ENCODE measurements at places on chromosomes 13 and 19. TPM values are rescaled to one million over a fixed set of nuclear protein-coding genes. Genes with fewer than 3 reads are reported as not detected.
A peak's percentile ranks its signal among the peaks of the same experiment; 100 is the strongest.

The PTGIR gene
- 217 TPM for total RNA-seq

The DPF1 gene
- 1.4 TPM for total RNA-seq

The CGB3 gene
- not detected for total RNA-seq

The ZNF552 gene
- total RNA-seq: 10.7 TPM

The OR10H1 gene
- total RNA-seq: not detected

The ZMYM2 gene
- total RNA-seq: 65.1 TPM

The SHANK1 gene
- not detected for total RNA-seq

- DNase-seq: no peak
Observed at GRCh38 chr13:23799945-23800344, 89.3 kb downstream of the MIPEP start.

GRCh38 chr13:80199585-80200292, 141.2 kb downstream of the SPRY2 start:
- DNase-seq: no peak

- no peak for DNase-seq
Observed at GRCh38 chr13:109485136-109485794, 301.1 kb downstream of the IRS2 start.

DNA sequence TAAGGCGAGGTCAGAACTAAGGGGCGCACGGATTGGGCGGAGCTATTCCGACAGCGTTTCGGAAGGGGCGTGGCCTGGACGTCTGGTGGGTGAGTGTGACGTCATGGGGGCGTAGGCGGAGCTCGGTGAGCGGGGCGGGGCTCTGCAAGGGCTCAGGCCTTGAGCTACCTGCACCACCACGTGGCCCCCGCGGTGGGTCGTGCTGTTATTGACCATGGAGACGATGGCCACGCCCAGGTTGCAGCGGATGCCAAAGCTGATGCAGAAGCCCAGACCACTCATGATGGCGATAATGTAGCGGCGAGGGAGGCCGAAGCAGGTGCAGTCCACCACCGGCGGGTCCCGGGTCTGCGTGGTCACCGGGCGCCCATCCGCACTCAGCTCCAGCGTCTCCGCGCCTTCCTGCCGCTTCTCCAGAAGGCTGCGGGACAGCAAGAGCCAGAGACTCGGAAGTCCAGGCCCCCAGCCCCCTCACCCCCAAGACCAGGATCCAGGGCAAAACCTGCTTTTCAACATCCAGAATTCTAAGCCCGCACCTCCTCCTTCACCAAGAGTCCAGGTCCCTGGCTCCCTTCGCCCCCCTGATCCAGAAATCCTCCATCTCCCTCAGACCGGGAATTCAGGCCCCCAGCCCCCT, 4.8 kb downstream of the SLC17A7 start:
- peak; percentile 48 for DNase-seq

- no peak for DNase-seq
Observed at GRCh38 chr13:58437427-58437826, 805.9 kb downstream of the PCDH17 start.

- no peak for DNase-seq
Observed at GRCh38 chr13:27172495-27172842, 858 bp upstream of the USP12 start.

GRCh38 chr19:49125025-49125731, 5.8 kb downstream of the PPFIA3 start:
- DNase-seq: no peak

DNA sequence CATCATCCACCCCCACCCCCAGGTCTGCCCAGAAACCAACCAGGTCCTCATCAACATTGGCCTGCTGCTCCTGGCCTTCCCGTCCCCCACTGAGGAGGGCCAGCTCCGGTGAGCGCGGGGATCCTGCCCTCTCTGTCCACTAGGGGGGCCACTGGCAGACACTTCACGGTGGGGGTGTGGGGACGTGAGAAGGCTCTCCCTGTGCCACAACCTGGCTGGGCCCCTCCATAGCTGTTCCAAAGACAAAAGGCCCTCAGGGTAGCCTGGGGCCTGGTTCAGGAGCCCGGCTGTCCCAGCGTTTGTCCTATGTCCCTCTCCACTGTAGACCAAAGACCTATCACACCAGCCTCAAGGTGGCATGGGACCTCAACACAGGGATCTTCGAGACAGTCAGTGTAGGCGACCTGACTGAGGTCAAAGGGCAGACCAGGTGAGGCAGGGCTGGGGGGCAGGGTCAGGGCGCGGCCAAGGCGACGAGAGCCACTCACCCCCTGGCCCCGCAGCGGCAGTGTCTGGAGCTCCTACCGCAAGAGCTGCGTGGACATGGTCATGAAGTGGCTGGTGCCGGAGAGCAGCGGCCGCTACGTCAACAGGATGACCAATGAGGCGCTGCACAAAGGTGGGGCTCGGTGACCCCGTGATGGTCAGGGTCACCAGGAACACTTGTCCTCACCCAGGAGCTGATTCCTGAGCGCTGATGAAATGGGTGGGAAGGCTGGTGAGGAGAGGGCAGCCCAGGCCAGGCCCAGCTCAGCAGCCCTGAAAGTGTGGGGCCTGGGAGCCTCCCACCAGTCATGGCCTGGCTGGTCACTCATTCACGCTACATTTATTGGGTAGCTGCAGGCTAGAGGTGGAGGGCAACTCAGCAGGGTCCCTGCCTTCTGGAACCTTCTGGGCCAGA, 7.9 kb downstream of the DCAF15 start:
- DNase-seq: no peak

DNA sequence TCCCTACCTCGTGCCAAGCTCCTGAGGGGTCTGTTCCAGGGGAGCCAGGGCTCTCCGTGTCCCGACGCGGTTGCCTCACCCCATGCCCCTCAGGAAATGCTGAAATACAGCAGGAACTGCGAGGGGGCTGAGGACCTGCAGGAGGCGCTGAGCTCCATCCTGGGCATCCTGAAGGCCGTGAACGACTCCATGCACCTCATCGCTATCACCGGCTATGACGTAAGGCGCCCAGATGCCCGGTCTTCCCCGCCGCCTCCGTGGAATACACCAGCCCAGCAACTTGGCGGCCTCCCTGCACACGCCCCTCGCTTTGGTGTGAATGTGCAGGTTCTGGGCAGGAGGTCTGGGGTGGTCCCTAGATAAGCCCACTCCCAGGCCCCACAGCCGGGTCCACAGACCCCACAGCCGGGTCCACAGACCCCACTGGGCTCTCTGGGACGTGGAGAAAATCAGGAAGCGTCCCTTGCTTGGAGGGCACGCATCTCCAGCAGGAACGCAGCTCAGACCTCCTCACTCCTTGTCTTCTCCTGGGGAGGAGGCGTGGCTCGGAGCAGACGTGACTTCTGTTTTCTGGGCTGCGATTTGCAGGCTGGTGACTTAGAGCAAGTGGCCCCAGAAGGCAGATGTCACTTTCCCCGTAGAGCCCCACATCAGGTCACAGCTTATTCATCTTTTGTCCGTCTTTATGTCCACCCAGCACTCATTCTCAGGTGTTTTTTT, 19.4 kb upstream of the F7 start:
- no peak for DNase-seq

GRCh38 chr13:112693831-112694497, 4.1 kb downstream of the ATP11A start:
- no peak for DNase-seq

GRCh38 chr19:14406645-14407401, 12.3 kb downstream of the DDX39A start:
- no peak for DNase-seq

DNA sequence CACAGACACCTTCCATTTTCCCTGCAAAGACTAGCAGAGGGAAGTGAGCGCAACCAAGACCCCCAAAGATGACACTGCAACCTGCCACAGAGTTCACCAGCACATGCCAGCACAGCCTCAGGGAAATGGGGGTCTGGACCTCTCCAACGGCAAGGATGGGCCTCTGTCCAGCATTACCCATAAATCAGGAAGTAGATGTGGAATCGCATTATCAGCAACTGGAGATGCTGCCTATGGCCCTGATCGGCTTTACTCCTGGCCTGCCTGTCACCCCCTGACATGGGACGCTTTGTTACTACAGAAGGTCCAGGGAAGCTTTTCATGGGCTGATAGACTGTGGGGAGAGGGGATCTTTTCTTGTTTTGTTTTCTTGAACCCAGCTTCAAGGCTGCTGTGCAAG, 41.4 kb upstream of the POU2F2 start:
- no peak for DNase-seq

DNA sequence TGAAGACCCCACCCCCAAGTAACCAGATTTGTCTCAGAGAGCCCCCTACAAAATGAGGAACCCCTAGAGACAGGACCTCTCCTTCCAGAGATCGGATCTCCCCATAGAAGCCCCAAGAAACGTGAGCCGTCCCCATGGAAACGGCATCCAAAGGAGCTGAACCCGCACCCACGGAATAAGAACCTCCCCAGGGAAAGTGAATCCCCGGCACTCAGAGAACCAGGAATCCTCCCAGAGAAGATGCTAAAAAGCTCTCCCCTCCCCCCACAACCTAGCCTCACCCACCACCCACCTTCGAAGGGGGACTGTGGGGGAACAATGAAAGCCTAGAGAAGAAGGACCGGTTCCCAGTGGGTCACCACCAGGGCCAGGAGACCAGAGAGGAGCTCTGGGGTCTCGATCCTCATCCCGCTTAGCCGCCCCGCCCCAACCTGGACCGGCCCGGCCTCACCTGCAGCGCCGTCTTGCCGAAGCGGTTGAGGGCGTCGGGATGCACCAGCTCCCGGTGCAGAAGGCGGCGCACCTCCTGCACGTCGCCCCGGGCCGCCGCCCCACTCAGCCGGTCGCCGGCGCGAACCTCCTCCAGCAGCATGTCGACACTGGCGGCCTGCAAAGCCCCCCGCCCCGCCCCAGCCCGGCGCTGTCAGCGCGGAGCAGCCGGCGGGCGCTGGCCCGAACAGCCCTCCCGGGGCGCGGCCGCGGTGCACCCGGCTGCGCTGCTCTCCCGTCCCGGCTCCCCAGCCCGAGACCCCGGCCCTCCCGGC, 535 bp downstream of the CDKN2D start:
- no peak for DNase-seq

All from activated T-helper 1 cell treated with anti-CD3 and anti-CD28 coated beads, Interleukin-12 subunit alpha, Interleukin-12 subunit beta, Interleukin-2, Interleukin-4 antibody, amounts not matched to agents 30 ng/mL and 10 ng/mL and 1 ng/mL, durations not matched to agents 14 hours and 24 hours and 36 hours (primary cell).